ENCODE measurements at places on chromosomes 16 and 17.
A peak's percentile ranks its signal among the peaks of the same experiment; 100 is the strongest.

DNA sequence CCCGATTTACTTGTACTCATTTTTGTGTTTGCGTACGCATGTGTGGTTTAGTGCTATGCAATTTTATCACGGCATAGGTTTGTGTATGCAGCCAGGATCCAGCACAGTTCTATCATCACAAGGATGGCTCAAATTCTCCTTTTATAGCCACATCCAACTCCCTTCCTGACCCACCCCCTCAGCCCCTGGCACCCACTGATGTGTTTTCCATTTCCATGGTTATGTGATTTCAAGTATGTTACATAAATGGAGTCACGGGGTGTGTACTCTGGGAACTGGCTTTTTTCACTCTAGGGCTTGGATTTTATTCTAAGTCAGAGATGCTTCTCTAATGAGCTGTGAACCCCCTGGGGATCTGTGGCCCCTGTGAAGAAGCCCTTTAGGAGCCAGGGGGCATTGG, 16.8 kb downstream of the IL4R start:
- DNase-seq: no peak

DNA sequence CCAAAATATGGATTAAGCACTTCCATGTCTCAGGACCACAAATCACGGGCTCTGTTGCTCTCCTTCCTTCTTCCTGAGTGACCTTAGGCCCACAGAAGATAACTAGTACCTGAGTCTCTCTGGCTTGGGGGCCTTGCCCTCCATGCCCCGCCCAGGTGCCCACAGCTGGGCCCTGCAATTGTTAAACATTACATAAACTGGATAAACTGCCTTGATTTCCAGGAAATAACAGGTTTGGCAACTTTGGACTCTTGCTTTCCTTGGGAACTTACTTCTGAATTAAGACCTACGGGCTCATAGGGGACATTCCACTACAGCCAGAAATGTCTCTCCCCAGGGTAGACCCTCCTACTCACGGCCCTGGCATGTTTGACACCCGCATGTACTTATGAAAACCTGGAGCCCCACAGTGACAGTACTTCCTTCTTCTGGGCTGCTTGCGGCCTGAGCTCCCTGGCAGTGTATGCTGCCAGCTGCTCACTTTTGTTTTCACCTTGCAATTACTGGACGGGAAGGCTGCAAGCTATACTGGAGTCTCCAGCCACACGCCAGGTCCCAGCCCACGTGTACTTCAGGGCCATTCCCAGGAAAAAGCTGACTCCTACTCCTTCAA, 2.3 kb upstream of the UBALD2 start:
- DNase-seq: no peak

- no peak for DNase-seq
Observed at GRCh38 chr17:33964344-33964979, 290.6 kb upstream of the CCL2 start.

GRCh38 chr16:88913870-88914269, 47.4 kb upstream of the PABPN1L start:
- no peak for DNase-seq

- no peak for DNase-seq
Observed at GRCh38 chr16:57592591-57593003, 35.8 kb upstream of the ADGRG1 start.

DNA sequence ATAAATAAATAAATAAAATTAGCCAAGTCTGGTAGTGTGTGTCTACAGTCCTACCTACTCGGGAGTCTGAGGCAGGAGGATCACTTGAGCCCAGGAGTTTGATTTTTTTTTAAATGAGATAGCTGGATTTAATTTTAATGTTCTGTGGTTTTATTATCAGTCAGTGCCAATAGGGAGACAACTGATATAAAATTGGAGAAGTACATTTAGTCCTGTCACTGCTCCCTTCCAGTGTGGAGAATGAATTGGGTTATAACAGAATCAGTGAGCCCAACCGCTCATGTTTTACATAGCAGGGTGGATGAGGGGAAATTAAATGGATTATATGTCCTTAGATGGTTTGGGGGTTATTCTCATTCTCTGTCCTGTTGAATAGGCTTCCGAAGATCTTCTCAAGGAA, 6.2 kb downstream of the NME1 start:
- DNase-seq: no peak

DNA sequence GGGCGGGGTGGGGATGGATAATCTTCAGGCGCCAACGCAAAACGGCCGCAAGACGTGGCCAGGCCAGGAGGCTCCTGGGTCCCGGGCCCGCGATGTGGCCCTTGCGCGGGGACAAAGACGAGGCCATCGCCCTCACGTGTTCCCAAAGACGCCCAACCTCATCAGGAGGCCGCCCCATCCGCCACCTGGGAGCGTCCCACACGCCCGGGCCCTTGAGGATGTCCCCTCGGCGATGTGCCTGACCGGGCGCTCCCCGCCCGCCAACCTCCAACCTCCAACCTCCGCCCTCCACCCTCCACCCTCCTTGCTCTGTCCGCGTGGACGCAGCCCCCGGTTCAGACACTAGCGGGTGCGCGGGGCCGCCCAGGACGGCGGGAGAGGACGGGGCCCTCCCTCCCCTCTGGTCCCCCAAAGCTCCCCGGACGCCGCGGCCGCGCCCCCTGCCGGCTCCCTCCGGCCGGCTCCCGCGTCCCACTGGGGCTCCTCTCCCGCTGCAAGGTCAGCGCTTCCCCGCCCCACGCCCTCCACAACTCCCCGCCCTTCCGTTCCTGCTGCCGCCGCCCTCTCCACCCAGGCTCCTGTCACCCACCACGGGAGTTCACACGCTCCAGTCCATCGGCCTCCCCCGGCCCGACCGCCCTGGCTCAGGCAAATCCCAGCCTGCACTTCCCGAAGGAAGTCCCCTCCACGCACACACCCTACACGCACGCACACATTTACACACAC, 250.8 kb upstream of the RPL38 start:
- DNase-seq: no peak

DNA sequence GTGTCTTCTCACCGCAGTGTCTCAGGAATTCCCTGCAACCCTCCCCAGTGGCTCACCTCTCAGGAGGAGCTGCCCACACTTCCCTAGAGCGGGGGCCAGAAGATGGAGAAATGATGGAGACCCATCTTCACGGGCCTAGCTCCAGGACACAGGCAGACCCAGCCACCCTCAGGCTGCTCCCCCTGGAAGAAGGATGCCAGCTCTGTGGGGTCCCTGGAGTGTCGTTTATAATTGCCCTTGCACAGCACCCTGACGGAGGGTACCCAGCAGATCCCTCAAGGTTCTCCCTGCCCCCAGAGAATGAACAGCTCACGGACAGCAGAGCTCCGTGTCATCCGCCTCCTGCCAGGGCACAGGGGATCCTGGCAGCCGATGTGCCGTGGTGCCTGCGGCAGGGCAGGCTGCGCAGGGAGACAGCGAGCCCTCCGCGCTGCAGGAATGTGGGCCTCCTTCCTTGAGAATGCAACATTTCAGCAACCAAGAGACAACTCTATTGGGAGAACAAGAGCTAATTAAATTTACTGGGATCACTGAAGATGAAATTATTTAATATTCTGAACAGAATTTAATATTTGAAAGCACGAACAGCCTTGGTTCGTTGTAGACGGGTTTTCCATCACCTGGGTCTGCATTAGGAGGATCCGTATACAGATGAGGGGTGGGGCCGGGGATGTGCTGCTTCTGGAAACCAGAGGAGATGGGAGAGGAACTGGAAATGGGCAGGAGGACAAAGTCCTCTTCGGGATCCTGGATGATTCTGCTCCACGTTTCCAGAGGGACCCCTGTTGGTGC, 21.0 kb upstream of the RBFOX3 start:
- DNase-seq: no peak

DNA sequence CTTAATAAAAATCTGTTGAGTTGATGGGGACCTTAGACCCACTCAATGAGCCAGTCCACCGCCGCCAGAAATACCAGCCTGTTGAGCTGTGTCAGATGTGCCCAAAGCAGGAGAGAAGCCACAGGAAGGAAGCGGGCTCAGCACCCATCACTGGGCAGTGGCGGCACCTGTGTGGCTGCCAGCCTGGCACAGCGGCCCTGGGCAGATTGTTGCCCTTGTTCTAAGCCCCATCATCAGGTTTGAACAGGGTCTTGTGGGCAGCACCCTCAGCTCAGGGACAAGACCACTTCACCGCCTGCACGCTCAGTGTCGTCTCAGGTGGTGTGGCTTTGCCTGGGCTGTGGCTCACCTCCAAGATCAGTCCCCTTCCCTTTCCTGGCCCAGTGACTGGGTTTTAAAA, 9.3 kb downstream of the ENDOV start:
- no peak for DNase-seq

DNA sequence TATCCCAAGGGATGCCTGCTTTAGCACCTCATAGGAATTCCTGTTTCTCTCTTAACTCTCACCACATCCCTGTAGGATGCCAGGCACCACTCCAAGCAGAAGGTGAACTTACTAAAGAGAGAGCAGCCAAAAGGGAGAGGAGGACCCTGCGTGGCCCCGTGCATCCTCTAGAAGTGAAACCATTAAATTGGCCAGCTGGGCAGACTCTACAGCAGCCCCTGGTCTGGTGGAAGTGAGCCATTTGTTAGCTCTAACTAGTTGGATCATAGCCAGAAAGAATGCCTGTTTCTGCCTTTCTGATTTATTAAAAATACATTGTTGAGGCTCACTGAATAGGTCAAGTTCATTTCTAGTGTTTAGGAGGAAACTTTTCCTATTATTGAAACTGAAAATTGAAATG, 22.3 kb downstream of the TMEM11 start:
- DNase-seq: peak; percentile 11

DNA sequence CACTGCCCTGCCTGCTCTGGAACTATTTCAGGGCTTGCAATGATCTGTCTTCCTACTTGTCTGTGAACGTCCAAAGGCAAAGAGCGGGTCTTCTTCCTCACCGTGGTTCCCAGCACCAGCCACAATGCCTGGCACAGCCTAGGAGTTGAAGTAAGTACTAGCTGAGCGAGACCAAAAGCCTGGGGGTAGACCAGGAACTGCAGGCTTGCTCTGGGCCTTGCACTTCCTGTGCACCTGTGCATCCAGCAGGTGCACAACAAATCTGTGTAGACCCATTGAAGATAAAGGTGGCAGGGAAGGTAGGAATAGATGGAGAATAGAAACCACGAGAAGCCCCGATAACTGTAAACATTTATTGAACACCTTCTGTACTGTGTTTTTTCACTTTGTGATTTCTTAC, 4.6 kb downstream of the FAM171A2 start:
- no peak for DNase-seq

DNA sequence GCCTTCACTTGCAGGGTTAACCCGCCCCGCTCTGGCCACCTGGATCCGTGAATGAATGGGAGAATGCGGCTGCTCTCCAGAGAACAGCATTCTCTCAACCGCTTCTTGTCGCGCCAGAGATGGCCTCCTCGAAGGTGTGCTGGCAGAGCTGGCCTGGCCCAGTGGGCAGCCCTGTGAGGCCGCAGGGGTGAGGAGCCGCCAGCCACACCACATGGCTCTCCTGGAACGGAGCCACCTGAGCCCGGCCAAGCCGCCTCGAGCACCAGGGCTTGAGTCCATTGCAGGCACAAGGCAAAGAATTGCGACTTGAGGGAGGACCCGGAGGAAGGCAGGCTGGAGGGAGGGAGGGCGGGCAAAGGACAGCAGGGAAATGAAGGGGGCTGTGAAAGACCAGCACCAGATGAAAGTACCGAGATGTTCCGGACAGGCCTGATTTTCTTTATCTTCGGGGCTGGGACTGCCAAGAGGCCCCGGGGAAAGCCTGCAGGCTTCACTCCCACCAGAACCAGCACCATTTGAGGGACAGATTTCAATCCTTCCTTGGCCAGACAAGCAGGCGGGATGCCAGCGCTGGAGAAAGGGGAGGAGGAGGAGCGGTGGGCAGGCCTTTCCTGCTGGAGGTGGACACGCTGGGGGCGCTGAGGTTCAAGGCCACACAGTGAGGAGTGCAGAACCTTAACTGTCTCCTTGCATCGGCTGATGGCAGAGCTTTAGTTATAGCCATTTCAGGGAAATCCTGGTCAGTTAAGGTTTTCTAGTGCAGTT, 69.4 kb downstream of the MRC2 start:
- no peak for DNase-seq

- DNase-seq: no peak
Observed at GRCh38 chr16:49467540-49468372, 94.2 kb downstream of the C16orf78 start.

Measured in NCI-H446 treated with DMSO at 0.1 percent for 48 hours (cell line).